Activated CD4-positive, alpha-beta memory T cell treated with anti-CD3 and anti-CD28 coated beads, Interleukin-2, amount 10 ng/mL, durations not matched to agents 7 days and 5 days (primary cell): ENCODE measurements at places on chromosomes 6 and 20. TPM values are rescaled to one million over a fixed set of nuclear protein-coding genes. Genes with fewer than 3 reads are reported as not detected.

The PTCHD4 gene
- not detected for total RNA-seq

The FAM217A gene
- total RNA-seq, result not detected

The PI16 gene
- 7.3 TPM for total RNA-seq

The JPH2 gene
- total RNA-seq, result 0.05 TPM

The CARMIL1 gene
- 1.3 TPM for total RNA-seq
